Activated naive CD8-positive, alpha-beta T cell treated with anti-CD3 and anti-CD28 coated beads, Interleukin-2, amount 50 U/mL, for 24 hours (primary cell): ENCODE measurements at places on chromosomes 4 and X.

GRCh38 chr4:102390438-102390837 is 45.2 kb upstream of the SLC39A8 start:
- no peak for DNase-seq

DNA sequence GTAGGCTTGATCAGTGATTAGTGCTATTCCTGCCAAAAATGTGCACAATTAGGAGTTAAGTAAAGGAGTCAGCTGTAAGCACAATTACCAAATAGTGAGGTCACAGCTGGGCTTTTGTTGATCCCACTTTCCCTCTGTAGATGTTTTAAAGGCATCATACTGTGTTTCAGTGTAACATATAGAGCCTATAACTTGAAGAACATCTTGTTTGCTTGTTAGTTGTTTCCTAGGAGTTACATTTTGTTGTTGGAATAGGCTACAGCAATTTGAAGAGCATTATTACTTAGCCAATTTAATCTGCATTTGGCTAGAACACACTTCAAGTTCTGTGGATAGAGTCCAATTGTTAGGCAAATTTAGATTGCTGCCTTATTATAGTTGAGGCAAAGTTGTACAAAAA is 210.7 kb upstream of the MAD2L1 start:
- DNase-seq: no peak

- DNase-seq: no peak
Observed at GRCh38 chr4:141890279-141890678, 253.9 kb downstream of the IL15 start.

DNA sequence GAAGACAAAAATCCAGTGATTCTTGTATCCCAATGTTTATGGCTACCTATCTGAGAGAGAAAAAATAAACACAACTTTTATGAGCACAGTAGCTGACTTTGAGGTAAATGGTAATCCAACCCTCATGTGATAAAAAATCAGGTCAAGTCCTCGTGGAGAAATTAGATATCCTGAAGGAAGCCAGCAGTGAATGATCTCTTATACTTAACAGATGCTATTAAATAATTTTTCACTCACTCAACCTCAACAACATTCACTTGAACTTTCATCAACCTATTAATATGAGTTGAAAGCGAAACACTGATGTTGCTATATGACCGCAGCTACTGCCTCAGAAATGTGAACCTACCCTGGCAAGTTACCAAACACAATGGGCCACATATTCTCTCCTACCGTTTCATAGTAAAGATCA is 105.4 kb downstream of the GPC3 start:
- DNase-seq: no peak

- DNase-seq: no peak
Observed at GRCh38 chrX:114715096-114715495, 131.2 kb downstream of the HTR2C start.
